Foreskin keratinocyte (primary cell): ENCODE measurements at places on chromosomes 1 and 21. TPM values are rescaled to one million over a fixed set of nuclear protein-coding genes. Genes with fewer than 3 reads are reported as not detected.

GNG4 gene
- 0.19 and 0.20 TPM in 2 replicates for polyA plus RNA-seq

PPP2R5A gene
- polyA plus RNA-seq, result 12.2 and 15.2 TPM in 2 replicates

ACTA1 gene
- not detected in 2 replicates for polyA plus RNA-seq

RAB3B gene
- 2.7 and 4.0 TPM in 2 replicates for polyA plus RNA-seq

HCRTR1 gene
- polyA plus RNA-seq, result not detected in 2 replicates

SLC45A1 gene
- 0.40 and 0.58 TPM in 2 replicates for polyA plus RNA-seq

PRKAA2 gene
- polyA plus RNA-seq, result 0.02 and 0.03 TPM in 2 replicates

IKBKE gene
- polyA plus RNA-seq, result 10.0 and 10.8 TPM in 2 replicates

PLPPR5 gene
- 0.17 and 0.23 TPM in 2 replicates for polyA plus RNA-seq

GNAT2 gene
- 0.04 and 0.09 TPM in 2 replicates for polyA plus RNA-seq
